ENCODE measurements at places on chromosomes 3 and 15. TPM values are rescaled to one million over a fixed set of nuclear protein-coding genes. Genes with fewer than 3 reads are reported as not detected.

The TM4SF18 gene
- total RNA-seq, result 3.3 TPM

DNA sequence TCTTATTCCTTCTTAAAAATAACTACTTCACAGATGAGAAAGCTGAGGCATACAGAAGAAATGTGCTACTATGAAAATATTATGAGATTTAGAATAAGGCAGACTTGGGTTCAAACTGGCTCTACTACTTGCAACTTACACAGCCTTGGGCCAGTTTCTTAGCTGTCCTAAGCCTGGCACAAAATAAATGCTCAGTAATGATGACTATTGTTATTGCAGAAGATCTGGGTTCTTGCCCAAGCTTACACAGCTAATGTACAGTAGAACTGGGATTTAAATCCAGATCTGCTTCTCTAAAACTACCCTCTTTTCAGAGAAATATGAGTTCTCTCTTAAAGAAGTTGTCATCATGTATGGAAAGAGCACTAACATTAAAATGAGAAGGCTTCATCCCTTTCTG, 228.2 kb upstream of the TPRG1 start:
- no peak for DNase-seq

- DNase-seq, result peak; percentile 77
These were observed 8.4 kb upstream of the CA12 start for GRCh38 chr15:63389902-63390670.

GRCh38 chr3:4736284-4736861, 242.9 kb upstream of the BHLHE40 start:
- DNase-seq, result no peak

DNA sequence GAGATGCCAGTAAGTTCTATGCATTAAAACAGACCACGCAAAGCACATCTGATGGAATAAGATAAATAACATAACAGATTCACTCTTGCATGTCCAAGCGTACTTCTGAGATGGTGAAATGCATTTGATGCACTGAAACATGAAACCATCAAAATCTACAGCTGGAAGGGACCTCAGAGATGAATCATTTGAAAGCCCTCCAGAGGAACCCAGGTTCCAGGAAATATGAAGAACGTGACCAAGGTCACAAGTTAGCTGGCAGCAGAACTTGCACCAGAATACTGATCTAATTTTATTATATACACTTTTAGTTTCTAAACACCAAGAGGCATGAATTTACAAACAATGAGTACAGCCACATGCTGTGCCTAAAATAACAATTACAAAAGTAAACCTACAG, 957.1 kb downstream of the FHIT start:
- no peak for DNase-seq

The SLC24A5 gene
- 3.9 TPM for total RNA-seq

GRCh38 chr3:101722394-101723173, 1.8 kb upstream of the CEP97 start:
- DNase-seq, result no peak

- no peak for DNase-seq
These were observed 90.6 kb downstream of the ARNT2 start for GRCh38 chr15:80494756-80495155.

- no peak for DNase-seq
These were observed 14.0 kb upstream of the TOPBP1 start for GRCh38 chr3:133675631-133676335.

GRCh38 chr3:58544541-58544940, 7.6 kb upstream of the ACOX2 start:
- no peak for DNase-seq

The HOMER2 gene
- total RNA-seq, result 81.4 TPM

The NOX5 gene
- not detected for total RNA-seq

The ISLR2 gene
- total RNA-seq, result 0.57 TPM

DNA sequence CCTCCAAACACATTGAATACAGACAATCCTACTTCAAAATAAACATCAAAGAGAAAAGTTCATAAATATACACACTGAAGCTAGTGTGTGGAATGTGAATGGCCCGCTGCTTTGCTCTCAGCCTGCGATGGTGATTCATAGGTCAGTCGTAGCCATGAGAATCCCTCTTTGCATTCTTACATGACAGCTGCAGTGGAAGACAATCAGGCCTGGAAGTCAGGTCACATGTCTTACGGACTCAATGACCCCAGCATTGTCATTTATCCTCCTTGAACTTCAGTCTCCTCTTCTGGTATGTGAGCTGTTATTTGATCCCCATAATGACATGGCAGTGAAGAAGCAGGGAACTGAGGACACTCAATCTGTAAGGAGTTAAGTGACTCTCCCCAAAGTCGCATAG, 217.8 kb upstream of the EOMES start:
- no peak for DNase-seq

The KCNH8 gene
- total RNA-seq, result 0.52 TPM

- peak; percentile 69 for DNase-seq
These were observed 23.0 kb upstream of the GOLGA6C start for GRCh38 chr15:75235051-75235673.
